ENCODE measurements at places on chromosomes 11 and 22.

DNA sequence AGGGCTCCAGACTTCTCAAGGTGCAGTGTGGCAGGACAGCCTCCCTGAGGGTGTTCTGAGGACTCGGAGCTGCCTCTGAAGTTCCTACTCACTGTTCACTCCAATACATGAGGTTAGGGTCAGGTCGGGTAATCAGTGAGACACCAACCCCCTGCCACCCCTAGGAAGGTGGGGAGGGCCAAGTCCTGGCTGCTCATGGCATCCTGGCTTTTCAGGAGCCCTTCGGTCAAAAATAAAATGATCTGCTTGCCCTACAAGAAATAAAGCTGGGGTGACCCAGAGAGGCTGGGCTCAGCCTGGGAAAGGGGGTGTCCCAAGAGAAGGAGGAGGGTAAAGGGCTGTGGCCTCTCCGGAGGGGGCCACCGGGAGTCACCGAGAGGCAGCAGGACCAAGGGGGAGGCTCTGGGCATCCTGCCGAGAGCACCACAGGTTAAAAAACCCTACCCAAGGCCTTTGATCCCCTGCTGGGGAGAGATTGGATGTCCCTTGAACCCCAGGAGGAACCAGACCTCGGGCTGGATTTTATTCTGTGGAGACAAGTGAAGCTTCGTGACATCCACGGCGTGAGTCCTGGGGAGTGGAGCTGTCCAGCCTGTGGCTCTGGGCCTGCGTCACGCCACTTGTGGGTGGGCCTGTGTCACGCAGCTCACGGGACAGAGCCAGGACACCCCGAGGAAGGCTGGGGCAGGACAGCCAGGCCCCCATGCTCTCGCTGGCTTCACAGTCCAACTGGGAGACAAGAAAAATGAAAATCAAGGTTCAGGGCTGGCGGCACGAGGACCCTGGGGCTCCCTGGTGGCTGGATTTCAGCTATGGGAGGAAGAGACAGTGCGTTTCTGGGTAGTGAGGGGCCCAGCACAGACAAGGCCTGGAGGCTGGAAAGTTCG is 102.2 kb upstream of the FGF3 start:
- DNase-seq = no peak

GRCh38 chr11:5694642-5695041 is 5.1 kb downstream of the TRIM22 start:
- no peak for DNase-seq

- no peak for DNase-seq
These were observed 129.5 kb upstream of the E2F8 start for GRCh38 chr11:19370100-19370861.

- DNase-seq = no peak
These were observed 20.0 kb downstream of the CRKL start for GRCh38 chr22:20937031-20937793.

- DNase-seq = no peak
These were observed 976.9 kb downstream of the BRD1 start for GRCh38 chr22:48850658-48851287.

DNA sequence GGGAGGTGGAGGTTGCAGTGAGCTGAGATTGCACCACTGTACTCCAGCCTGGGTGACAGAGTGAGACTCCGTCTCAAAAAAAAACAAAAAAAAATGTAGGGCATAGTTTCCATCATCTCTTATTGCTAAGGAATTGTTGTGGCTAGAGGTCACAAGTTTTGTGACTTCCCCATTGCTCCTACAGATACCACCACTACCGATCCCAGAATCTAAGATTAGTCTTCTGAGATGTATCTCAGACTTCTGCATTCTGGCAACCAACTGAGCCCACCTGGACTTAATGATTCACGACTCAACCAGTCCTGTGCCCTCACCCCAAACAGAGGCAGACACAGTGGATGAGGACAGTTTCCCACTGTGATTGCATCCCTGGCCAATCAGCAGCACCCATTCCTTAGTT is 148.9 kb downstream of the NECTIN1 start:
- DNase-seq = no peak

GRCh38 chr11:64234647-64235379 is 429 bp downstream of the VEGFB start:
- DNase-seq = peak; percentile 56

- DNase-seq = no peak
These were observed 9.8 kb downstream of the THAP12 start for GRCh38 chr11:76371170-76371569.

GRCh38 chr22:29617922-29618629 is 14.6 kb downstream of the NF2 start:
- no peak for DNase-seq

DNA sequence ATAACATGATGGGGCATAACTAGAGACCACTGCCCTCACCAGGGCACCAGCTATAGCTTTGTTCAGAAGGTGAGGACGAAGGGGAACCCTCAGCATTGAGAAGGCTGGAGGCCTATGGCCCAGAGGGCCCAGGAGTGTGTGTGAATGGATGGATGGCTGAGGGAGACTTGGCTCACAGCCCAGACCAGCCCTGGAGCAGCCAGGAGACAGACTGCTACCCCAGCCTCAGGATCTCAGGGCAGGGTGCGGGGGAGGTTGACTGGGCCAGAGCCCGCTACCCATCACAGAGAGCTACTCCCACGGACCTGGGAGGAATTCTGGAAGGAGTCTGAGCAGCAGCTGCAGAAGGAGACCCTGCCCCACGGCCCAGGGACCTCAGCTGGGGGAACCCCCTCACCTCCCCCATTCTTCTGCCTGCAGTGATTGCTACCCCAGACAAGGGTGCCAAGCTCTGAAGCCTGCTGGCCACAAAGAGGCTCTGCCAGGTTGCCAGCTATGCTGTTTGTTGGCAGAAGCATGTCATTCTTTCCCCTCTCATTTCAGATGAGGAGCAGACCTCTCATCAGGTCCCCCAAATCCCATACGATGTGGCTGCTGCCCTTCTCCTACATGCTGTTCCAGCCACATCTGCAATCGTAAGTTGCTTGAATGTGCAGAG is 5.4 kb upstream of the CSDC2 start:
- no peak for DNase-seq

DNA sequence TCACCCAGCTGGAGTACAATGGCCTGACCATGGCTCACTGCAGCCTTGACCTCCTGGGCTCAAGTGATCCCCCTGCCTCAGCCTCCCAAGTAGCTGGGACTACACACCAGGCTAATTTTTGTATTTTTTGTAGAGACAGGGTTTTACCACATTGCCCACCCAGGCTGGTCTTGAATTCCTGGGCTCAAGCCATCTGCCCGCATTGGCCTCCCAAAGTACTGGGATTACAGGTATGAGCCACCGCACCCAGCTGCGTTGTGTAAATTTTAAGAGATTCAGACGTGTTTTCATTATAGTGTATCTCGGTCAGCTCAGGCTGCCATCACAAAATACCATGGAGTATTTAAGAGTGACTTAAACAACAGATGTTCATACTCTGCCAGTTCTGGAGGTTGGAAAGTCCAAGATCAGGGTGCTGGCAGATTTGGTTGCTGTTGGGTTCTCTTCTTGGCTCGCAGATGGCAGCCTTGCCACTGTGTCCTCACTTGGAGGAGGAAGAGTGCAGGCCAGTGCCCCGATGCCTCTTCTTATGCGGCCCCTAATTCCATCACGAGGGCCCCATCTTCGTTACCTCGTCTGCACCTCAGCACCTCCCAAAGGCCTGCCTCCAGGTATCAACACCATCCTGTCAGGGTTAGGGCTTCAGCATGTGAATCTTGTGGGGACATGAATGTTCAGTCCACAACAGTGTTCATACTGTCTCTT is 32.6 kb upstream of the PARVB start:
- DNase-seq = no peak

GRCh38 chr22:30214703-30215407 is 31.7 kb downstream of the LIF start:
- no peak for DNase-seq

- no peak for DNase-seq
These were observed 36.3 kb upstream of the APOBEC3A start for GRCh38 chr22:38921120-38921519.

- peak; percentile 4 for DNase-seq
These were observed 10.2 kb upstream of the STK33 start for GRCh38 chr11:8604078-8604723.

- no peak for DNase-seq
These were observed 22.6 kb downstream of the EXPH5 start for GRCh38 chr11:108571001-108571400.

DNA sequence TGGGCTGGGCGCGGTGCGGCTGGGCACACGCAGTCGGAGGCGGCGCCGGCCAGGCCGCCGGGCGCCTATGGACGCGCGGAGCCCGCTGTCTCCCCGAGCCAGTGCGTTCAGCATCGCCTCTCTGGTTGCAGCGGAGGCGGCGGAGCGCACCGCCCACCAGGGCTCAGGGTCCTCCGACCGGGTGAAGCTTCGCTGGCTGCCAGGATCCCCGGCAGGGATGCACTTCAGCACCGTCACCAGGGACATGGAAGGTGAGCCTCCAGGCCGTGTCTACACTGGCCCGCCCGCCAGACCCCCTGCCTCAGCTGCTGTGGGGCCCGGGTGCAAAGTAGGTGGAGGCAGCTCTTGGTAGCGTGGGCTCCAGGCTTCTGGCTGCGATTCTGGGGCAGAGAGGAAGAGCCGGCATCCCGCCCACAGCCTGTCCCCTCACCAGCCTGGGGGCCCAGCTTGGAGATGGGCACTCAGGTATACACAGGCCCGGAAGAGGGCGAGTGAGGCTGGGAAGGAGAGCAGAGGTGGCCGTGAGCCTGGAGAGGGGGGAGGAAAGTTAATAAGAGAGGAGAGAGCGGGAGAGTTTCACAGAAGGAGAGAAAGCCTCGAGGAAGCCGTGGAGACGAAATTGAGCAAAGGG is 1.0 kb upstream of the TBX1 start:
- DNase-seq = no peak

GRCh38 chr22:35742342-35743100 is 24.8 kb downstream of the APOL5 start:
- no peak for DNase-seq

All from CD4-positive, alpha-beta T cell treated with Interleukin-12 subunit alpha and Interleukin-12 subunit beta, for 1 hour (primary cell).